ENCODE measurements at places on chromosomes 13 and 19. TPM values are rescaled to one million over a fixed set of nuclear protein-coding genes. Genes with fewer than 3 reads are reported as not detected.

TBXA2R gene
- total RNA-seq, result 1.8 TPM

MTUS2 gene
- total RNA-seq, result 0.10 TPM

PLIN3 gene
- 44.1 TPM for total RNA-seq

ZNF561 gene
- total RNA-seq, result 32.1 TPM

DACT3 gene
- total RNA-seq, result 0.63 TPM

ERICH4 gene
- total RNA-seq, result not detected

C13orf42 gene
- total RNA-seq, result not detected

HAUS8 gene
- total RNA-seq, result 9.3 TPM

VN1R2 gene
- not detected for total RNA-seq

PRR22 gene
- 0.42 TPM for total RNA-seq

PCDH17 gene
- total RNA-seq, result under 0.01 TPM

ZNF534 gene
- 0.10 TPM for total RNA-seq

YJU2 gene
- 47.3 TPM for total RNA-seq

CYP2A7 gene
- total RNA-seq, result not detected

NOTCH3 gene
- 0.31 TPM for total RNA-seq

PPM1N gene
- total RNA-seq, result 4.3 TPM

CDX2 gene
- not detected for total RNA-seq

TEX30 gene
- 3.8 TPM for total RNA-seq

KIR3DL2 gene
- total RNA-seq, result 0.84 TPM
